ENCODE measurements at places on chromosomes 11 and 22.

GRCh38 chr22:32723643-32724042 is 77.9 kb upstream of the TIMP3 start:
- peak; percentile 76 for DNase-seq

- no peak for DNase-seq
Measured at GRCh38 chr11:22555881-22556280, 69.7 kb downstream of the FANCF start.

- no peak for DNase-seq
Measured at GRCh38 chr11:116688202-116688540, 84.6 kb downstream of the BUD13 start.

- DNase-seq, result no peak
Measured at GRCh38 chr11:57049749-57050148, 61.0 kb downstream of the OR5AK2 start.

DNA sequence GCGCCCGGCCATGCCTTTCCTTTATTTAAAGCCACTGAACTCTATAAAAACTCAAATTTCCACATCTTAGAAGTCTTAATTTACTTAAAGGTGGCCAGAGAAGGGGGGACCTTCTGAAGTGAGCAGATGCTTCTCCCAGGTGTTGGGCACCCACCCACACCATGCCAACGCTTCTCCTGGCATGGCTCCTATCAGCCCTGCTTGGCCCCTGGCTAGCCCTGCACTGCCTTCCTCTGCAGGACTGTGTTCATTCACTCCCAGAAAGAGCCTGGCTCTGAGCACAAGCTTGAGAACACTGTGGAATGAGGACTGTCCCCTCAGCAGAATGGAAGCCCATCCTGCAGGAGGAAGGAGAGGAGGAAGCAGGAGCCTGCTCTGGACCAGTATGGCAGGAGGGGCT is 34.6 kb upstream of the ARFGAP3 start:
- no peak for DNase-seq

- DNase-seq, result no peak
Measured at GRCh38 chr22:39913321-39913720, 12.4 kb downstream of the GRAP2 start.

DNA sequence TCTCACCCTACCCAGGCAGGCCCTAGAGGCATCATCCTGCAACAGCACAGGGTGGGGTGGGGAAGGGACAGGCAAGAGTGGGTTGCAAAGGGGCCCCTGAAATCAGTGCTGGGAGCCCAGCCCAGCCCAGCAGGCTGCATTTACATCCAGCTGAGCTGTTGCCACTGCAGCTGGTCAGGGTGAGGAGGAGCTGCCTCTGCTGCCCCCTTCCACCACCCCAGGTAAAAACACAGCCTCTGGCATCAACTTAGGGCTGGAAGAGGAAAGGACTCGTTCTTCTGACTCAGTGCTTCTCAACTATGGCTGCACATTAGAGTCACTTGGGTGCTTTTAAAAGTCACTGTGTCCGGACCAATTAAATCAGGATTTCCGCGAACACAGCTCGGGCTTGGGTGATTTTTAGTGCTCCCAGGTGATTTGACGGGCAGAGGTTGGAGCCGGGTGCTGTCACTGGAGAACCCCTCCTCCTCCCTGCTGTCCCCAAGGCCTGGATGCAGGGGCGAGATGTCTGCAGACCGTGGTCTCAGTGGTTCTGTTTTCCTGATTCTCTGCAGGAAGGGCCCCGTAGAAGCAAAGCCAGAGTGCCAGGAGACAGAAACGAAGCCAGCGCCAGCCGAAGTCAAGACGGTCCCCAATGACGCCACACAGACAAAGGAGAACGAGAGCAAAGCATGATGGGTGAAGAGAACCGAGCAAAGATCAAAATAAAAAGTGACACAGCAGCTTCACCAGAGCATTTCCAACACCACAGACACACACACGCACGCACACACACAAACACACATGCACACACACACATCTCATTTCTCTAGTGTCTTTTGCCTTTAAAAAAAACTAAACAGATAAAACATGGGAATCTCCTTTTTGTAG is 39.4 kb upstream of the TTC12 start:
- DNase-seq, result no peak

DNA sequence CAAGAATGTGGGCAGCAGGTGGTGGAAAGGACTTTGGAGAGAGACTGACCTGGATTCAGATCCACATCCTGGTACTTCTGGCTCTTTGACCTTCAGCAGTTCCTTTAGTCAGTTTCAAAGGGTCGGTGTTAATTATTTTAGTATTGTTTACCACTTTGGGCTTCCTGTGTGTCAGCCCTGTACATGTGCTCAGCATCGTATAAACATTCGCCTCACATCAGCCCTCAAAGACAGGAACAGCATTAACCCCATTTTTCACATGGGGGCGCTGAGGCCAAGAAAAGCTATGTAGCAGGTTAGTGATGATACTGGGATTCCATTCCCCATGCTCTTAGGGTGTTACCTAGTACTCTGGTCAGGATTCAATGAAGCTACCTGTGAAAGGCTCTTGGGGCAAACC is 72.1 kb upstream of the YWHAH start:
- DNase-seq, result no peak

DNA sequence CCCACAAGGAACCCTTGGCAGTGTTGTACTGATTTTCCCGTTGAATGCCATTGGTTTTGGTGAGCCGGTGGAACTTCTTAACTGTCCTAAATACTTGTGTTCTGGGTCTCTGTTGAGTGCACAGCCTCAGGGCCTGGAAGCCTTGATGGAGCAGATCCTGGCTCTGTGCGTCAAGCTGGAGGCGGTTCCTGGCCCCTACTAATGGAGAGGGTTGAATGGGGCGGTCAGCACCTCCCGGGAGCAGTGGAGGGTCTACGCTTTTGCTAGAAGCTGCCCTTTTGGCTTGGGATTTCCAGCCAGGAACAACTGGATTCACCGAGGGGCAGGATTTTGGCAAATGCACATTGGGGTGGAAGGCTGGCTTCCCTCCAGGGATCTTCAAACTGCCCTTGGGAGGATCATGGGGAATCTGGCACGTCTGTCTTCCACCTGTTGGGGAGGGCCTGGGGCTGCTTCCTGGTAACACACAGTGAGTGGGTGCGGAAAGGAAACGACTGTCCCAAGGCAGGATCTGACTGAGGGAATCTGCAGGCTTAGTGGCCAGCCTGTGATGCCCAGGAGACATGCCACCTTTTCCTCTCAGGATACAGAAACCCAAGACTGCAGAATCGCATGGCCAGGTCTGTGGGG is 6.9 kb upstream of the OSBPL5 start:
- no peak for DNase-seq

DNA sequence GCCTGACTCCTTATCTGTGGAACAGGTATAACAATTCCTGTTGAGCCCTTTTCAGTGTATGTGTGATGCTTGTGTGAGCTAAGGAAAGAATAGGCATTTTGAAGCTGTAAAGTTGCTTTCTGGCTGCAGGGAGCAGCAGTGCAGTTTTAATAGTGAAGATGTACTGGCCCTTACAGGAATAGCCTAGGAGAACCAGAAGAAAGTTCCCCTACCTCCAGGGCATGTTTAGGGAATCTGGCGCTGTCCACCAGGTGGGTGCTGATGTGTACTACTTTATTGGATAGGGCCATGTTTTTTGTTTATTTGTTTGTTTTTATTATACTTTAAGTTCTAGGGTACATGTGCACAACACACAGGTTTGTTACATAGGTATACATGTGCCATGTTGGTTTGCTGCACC is 11.5 kb downstream of the BMAL1 start:
- DNase-seq, result peak; percentile 29

- no peak for DNase-seq
Measured at GRCh38 chr11:120854988-120855387, 168.9 kb upstream of the TBCEL start.

- no peak for DNase-seq
Measured at GRCh38 chr22:29994943-29995342, 85.3 kb upstream of the HORMAD2 start.

DNA sequence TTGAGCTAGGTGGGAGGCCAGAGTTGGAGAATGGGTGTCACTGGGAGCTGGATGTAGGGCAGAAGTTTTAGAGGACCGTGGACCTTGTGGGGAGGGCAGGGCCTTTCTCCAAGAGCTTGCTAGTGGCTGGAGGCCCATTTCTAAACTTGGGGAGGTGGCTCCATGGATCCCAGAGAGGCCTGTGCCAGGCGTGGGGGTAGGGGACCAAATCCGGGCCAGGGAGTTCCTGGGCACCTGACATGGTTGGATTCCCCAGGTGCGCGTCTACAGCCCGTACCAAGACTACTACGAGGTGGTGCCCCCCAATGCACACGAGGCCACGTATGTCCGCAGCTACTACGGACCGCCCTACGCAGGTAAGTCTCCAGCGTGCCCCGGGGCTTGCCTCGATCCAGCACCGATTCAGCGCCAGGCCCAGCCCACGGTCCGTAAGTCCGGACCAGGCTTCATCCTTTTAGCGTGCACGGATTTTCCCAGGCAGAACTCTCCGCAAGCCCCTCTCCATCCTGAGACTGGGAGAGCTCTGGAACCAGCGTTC is 14.2 kb downstream of the PLEKHB1 start:
- no peak for DNase-seq

- no peak for DNase-seq
Measured at GRCh38 chr11:68037411-68038225, 1.2 kb upstream of the TCIRG1 start.

GRCh38 chr11:87122852-87123251 is 85.1 kb downstream of the TMEM135 start:
- DNase-seq, result no peak

DNA sequence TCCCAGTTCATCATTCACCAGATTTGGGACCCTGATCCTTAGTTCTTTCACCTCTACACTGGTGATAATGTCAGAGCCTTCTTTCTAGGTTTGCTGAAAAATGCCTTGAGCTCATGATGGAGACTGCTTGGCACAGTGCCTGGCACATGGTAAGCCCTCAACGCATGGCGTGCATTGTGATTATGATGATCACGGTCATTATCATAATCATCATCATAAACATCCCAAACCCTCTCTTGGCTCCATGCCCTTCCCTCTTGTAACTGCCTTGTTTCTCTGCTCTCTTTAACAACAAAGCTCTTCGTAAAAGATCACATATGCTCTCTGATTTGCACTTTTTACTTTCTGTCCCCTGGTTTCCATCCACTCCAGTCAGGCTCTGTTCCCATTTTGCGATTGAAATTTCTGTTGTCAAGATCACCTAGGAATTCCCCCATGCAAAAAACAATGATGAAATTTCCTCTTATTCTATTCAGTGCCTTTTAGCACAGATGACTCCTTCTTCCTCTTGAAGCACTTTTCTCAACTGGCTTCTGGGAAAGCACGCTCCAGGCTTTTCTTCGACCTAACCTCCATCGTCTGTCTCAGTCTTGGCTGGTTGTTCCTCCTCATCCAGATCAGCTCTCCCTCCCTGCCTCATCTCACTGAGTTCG is 479.1 kb downstream of the OPCML start:
- DNase-seq, result no peak
